ENCODE measurements at places on chromosomes 6 and 20.

- no peak for DNase-seq
Measured at GRCh38 chr6:131183427-131184095, 48.3 kb downstream of the AKAP7 start.

- no peak for DNase-seq
Measured at GRCh38 chr6:130211691-130212090, 11.1 kb downstream of the SAMD3 start.

DNA sequence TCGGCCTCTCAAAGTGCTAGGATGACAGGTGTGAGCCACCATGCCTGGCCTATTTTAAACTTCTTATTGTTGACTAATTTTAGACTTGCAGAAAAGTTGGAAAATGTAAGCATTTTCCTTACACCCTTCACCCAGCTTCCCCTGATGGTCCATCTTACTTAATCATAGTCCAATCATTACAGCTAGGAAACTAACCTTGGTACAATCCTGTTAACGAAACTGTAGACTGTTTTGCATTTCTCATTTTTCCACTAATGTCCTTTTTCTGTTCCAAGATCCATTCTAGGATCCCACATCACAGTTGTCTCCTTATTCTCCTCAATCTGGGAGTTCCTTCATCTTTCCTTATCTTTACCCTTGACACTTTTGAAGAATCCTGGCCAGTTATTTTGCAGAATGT lies 659 bp upstream of the GFRA4 start:
- DNase-seq = no peak

GRCh38 chr6:170147832-170148708 lies 142.8 kb downstream of the DLL1 start:
- DNase-seq = peak; percentile 61

DNA sequence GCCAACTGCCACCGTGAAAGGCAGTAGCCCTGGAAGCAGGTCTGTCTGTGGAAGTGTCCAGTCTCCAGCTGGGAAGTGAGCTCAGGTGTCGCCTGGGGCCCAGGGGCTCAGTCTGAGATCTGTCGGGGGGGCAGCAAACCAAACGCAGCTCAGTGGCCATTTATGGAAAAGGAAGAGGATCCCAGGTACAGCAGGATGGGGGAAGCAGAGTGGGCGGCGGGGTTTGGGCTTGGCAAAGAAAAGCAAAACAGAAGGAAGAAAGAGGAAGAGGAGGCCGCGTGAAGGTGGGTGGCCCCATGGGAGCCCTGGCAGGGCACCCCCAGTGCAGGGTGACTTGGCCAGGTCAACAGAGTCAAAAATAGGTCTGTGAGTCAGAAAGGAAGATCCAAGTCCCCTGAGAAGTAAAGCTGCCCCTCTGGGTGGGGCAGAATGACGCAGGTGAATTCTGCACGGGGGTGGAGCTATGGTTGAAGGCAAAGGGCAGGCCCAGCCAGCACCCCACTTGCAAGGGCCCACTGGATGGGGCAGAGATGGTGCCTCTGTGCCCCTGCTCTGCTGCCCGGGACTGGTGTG lies 5.3 kb downstream of the PXDC1 start:
- no peak for DNase-seq

DNA sequence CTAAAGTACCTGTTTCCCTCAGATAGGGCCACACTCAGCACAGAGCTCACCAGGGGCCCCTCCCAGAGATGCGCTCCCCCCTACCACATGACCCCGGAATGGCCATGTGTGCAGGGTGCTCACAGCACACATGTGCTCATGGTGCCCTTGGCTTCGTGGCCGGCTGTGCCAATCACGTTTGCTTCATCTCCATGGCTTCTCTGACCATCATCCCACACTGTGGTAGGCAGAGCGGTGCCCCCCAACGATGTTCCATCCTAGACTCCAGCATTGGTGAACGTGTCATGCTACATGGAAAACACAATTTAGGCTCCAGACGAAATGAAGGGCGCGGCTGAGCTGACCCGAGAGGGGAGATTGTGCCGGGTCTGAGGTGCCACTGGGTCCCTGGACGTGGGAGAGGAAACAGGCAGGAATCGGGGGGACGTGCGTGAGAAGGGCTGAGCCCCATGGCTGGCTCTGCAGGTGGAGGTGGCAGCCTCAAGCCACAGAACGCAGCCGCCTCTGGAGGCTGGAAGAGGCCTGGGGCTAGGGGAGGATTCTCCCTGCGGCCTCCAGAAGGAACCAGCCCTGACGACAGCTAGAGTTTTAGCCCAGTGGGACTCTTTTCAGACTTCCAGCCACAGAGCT lies 126.5 kb downstream of the DLL1 start:
- DNase-seq = no peak

DNA sequence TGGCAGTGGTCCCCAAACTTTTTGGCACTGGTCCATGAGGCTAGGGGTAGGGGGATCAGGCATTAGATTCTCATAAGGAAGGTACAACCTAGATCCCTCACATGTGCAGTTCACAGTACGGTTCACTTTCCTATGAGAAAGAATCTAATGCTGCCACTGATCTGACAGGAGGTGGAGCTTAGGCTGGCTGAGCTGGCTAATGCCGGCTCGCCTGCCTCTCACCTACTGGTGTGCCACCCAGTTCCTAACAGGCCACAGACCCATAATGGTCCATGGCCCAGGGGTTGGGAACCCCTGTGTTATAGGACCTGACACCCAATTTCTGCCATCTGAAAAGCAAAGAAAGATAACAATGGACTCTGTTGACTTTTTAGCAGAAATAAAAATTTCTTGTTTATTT lies 199.6 kb downstream of the GMPR start:
- no peak for DNase-seq

DNA sequence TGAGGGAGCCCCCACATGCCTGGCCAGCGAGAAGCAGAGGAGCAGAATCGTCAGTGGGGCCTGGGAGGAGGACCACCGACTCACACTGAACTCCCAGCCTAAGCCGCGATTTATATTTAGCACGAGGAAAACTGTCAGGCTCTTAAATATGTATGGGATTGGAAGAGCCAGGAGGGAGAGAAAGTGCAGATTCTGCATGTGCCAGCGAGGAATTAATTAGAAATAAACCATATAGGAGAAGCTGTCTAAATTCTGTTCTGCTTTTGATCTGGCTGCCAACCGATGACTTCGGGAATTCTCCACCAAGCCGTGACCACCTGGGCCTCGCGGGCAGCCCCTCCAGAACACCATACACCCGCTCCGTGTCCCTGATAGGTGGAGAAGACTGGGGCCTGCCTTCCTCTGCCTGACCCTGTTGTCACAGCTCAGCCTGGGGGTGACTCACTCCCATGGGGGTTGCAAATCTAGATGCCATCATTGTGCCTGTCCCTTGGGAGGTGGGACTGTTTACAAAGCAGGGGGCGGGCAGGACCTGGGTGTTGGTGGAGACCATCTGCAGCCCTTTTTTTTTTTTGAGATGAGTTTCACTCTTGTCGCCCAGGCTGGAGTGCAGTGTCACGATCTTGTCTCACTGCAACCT lies 91.1 kb upstream of the PMEPA1 start:
- no peak for DNase-seq

DNA sequence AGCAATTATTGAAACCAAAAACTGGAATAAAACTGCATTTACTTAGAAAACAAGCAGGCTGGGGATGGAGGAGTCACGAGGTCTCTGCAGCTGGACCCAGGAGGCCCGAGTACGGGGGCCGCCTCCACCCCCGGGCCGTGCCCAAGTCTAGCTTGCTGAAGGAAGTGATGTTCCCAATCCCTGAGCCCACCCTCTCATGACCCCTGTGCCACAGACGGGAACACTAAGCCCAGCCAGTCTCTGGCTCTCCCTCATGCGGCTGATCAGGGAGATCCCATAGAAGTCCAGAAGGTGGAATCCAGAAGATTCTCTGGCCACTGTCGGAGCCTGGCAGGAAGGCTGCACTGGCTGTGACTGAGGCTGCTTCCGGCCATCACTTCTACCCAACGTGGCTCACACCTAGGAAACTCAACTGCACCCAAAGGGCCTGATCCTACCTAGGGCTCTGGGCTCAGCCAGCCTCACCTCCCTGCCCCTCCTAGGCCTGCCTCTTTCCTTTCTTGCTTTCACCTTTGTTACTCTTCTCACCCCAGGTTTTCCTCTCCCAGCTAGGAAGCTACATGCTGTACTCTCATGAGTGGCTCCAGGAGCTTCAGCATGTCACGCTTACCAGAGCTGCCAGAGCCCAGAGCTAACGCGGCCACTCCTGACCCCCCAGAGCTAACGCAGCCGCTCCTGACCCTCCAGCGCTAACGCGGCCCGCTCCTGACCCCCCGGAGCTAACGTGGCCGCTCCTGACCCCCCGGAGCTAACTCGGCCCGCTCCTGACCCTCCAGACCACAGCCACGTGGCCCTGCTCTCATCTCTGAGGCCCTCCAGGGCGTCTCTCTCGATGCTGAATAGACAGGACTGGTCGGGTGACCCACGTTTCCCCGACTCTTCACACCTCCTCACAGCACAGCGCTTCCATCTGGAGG lies 24.7 kb upstream of the HELZ2 start:
- DNase-seq = no peak

- no peak for DNase-seq
Measured at GRCh38 chr6:13063300-13063918, 264.9 kb downstream of the TBC1D7 start.

DNA sequence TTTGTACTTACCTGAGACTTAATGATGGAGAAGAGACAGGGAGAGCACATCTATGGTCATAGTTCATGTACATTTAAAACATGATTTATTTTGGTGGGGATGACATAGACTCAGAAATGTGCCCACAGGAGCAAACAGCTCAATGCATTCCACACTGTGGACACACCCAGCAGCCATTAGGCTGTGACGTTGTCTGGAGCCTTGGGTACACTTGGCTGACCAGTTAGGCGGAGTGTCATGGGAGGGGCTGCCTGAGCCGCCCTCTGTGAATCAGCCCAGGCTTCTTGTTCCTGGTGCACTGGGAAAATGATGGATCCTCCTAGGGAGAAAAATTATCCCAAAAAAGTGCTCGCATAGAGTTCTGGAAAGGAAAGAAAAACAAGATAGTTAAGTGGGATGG lies 231.0 kb upstream of the GMDS start:
- DNase-seq = no peak

- DNase-seq = no peak
Measured at GRCh38 chr6:83442752-83443151, 11.9 kb upstream of the ME1 start.

DNA sequence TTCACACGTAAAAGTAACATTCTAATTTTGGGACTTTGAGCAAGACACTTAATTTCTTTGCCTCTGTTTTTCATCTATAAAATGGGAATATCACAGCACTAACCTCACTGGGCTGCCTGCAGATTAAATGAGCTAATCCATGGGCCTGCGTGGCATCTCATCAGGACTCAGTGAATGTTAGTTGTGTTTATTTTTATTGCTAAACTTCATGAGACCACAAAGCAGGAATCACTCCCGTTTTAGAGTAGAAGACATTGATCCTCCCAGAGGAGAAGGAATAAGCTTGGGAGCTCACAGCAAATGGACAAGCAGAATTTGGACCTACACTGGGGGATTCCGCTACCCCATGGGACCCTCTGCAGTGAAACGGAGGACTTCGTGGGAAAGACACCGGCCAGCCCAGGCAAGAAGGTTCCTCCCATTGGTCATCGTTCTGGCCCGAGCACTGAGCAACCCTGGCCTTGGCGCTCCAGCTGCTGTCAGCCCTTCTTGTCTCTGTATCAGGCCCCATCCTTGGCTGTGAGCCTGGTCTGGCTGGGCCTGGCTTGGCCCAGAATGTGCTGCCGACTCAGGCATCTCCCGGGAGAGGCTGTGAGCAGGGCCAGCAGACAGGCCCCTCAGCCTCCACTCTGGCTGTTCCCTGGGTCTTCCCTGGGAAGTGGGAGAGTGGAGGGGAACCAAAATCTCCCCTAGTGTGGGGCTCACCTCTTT lies 79.8 kb downstream of the NFATC2 start:
- DNase-seq = no peak

- DNase-seq = no peak
Measured at GRCh38 chr6:37172912-37173492, 3.0 kb downstream of the PIM1 start.

DNA sequence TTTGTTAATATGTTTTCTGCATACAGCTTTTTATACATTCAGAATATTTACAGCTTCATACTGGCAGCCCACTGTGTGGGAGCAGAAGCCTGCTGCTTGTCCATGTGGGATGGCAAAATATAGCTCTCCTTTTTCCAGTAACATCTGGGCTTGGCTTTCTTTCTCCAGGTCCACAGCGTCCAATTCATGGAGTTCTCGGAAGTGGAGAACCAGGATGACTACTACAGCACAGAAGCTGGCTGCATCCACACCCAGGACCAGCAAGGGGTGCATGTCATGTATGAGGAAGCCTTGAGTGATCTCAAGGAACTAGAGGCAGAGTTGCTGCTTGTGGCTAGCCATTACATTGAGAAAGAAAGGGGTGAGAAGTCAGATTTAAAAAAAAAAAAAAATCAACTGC lies 143.1 kb downstream of the CD164 start:
- DNase-seq = no peak

- DNase-seq = no peak
Measured at GRCh38 chr6:163487606-163488005, 73.1 kb downstream of the QKI start.

- DNase-seq = no peak
Measured at GRCh38 chr20:14406495-14406894, 69.1 kb upstream of the FLRT3 start.

GRCh38 chr20:59082077-59082740 lies 39.6 kb upstream of the PRELID3B start:
- DNase-seq = no peak

- no peak for DNase-seq
Measured at GRCh38 chr6:134457941-134458340, 140.0 kb upstream of the SGK1 start.

DNA sequence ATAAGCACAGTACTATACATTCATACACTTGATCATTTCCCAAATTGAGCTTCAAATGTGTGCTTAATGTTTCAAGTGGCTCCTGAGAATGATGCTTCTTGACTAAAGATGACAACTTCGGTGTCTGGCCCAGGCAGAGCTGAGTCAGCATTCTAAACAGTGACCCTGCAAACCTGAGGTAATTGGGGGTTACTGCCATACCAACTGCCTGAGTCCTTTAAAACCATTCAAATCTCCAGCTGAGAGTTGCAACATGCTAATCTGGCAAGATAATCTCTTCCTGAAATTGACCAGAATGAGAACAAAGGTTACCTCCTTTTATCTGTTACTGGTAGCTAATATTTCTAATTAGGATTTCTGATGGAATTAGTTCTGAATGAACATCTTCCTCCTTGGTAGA lies 8.2 kb downstream of the BACH2 start:
- DNase-seq = no peak

GRCh38 chr20:47196091-47197081 lies 160.1 kb downstream of the ZMYND8 start:
- peak; percentile 80 for DNase-seq

Data from GM19239 (cell line).